ENCODE measurements at places on chromosomes 1 and 21.

DNA sequence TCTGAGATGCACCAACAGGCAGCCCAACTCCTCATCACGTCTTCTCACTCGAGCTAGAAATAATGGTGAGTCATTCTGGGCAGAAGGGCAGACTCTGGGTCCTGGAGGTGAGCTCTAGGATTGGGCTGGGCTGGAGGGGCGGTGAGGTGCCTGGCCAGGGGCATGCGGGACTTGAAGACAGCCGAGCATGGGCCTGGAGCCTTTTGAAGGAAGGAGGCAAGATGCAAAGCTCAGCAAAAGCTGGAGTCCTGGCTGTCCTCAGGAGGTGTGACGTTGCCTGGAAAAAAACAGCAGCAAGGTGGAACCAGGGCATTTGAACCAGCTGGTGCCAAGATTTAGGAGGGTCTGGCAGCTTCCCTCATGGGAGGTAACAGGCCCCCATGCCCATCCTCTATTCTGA, 712 bp downstream of the KCNA2 start:
- DNase-seq: no peak

DNA sequence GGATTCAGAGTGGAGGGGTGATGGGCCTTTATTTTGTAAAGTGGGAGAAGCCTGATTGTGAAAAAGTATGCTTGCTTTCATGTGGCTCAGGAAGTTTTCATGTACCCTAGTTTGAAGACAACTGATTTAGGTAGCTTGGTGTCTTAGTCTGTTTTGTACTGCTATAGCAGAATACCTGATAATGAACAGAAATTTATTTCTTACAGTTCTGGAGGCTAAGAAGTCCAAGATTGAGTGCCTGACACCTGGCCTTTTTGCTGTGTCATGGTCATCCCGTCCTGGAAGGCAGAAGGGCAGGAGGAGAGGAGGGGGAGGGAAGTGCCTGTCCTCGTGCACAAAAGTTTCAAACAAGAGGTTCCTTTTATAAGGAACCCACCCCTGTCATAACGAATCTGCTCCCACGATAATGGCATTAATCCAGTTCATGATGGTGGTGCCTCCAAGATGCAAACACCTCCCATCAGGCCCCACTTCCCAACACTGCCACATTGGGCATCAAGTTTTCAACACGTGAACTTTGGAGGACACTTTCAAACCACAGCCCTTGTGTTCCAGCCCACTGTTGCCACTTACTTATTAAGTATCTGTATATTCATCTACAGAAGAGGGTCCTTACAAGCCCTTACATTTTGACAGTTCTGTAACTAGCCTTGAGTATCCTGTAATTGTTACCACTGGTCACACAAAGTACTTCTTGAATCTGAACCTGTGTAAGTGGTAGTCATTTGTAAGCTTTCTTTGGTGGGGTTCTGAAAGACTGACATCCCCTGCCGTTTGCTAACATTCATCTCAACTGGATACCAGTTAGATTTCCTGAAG, 9.5 kb downstream of the UCK2 start:
- no peak for DNase-seq

- no peak for DNase-seq
Measured at GRCh38 chr1:93669369-93669768, 12.3 kb downstream of the BCAR3 start.

GRCh38 chr1:112369392-112370285, 26.4 kb upstream of the CTTNBP2NL start:
- peak; percentile 79 for DNase-seq

Measured in stimulated activated CD8-positive, alpha-beta memory T cell treated with anti-CD3 and anti-CD28 coated beads, Interleukin-2, amount 100 ng/mL, for 48 hours (primary cell).